ENCODE measurements at places on chromosomes 3 and 15. TPM values are rescaled to one million over a fixed set of nuclear protein-coding genes. Genes with fewer than 3 reads are reported as not detected.

DNA sequence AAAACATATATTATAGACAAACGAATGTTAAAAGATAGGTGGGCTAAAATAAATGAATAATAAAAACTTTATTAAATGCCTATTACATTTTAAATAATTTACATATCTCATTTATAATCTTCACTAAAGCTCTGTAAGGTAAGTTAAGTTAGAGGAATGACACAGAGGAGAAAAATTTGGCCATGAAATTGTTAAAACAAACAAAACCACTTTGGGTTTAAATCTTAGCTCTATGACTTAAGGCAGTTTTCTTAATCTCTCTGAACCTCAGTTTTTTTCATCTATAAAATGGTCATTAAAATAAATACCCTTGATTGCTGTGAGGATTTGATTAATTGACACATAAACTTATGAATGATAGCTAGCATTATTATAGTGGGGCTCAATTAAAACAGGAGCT is 404.8 kb upstream of the ATP11B start:
- H3K4me3 ChIP-seq = no peak overlapping the region
- H3K36me3 ChIP-seq = no peaks in the 10 kb centered on the region
- peaks cover 22% of the 10 kb centered on the region for H3K4me1 ChIP-seq
- no peak for DNase-seq
- peak overlapping the region; percentile 29 for H3K27ac ChIP-seq

The CGNL1 gene
- total RNA-seq = 0.50 TPM

GRCh38 chr15:95596496-95596895 is 734.0 kb upstream of the NR2F2 start:
- H3K27ac ChIP-seq = no peak overlapping the region
- no peaks in the 10 kb centered on the region for H3K4me1 ChIP-seq
- DNase-seq = no peak
- no peak overlapping the region for H3K4me3 ChIP-seq
- no peaks in the 10 kb centered on the region for H3K27me3 ChIP-seq

DNA sequence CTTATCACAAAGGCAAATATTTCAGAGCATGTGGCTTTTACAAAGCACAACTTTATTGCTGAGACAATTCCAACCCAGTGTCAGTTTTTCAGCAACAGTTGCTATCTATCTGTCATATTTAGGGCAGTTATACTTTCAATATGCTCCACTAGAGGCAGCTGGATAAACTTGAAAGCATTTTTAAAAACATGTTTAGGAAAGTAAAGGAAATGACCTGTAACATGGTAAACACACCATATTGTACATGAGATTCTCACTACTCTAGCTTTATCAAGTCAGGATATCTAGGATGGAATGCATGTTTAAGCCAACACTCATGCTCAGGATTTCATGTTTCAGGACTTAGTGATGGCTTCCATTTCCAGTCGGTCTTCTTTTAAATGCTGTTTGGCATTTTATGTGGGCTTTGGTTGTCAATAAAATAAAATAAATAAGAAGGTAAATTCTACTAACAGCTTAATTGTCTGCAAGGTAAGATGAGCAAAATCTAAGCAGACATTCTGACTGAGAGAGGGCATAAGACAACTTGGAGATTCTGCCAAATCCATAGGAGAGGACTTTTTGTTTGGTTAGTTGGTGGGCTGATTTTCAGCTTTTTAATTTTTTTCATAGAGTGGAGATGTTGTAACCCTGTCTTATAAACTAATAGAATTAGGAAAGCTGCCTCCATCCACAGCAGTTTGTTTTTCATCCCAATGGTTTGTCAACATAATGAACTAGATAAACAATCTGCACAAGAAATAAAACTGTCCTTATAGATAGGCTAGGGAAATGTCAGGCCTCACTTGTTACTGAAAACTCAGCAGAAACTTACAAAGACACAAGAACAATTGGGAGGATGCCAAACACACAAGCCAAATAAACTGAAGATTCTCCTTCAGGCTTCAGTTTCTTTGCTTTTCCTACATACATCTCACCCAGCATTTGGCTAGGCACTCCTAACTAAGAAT is 63.4 kb upstream of the CPB1 start:
- no peaks in the 10 kb centered on the region for H3K4me1 ChIP-seq
- no peaks in the 10 kb centered on the region for H3K27me3 ChIP-seq
- H3K36me3 ChIP-seq = no peaks in the 10 kb centered on the region
- no peak overlapping the region for H3K27ac ChIP-seq
- no peak for DNase-seq
